Activated naive CD4-positive, alpha-beta T cell treated with anti-CD3 and anti-CD28 coated beads, Interleukin-2, amount 10 ng/mL, durations not matched to agents 7 days and 5 days (primary cell): ENCODE measurements at places on chromosomes 12 and 14.

GRCh38 chr12:79997096-79997791, 62.3 kb upstream of the PPP1R12A start:
- no peak for DNase-seq

DNA sequence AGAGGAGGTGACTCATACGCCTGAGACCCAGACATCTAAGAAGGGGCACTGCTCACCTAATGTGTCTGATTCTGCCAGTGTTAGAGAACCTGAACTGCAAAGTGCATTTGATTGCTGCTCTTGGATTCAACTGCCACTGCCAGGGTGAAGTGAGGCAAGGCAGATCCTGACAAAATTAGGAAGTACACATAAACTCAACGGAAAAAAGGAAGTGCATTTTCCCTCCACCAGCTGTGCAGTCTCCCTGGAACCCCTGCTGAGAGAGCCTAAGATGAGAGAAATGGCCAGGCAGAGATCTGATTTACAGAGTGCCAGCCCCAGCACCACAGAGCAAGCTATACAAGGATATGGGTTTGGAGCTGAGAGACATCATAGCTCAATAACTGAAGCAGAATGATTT, 215.3 kb downstream of the SEC23A start:
- DNase-seq: no peak

- no peak for DNase-seq
Measured at GRCh38 chr14:70648346-70648745, 6.6 kb downstream of the TTC9 start.

GRCh38 chr14:34345718-34346465, 116.1 kb downstream of the SPTSSA start:
- no peak for DNase-seq

DNA sequence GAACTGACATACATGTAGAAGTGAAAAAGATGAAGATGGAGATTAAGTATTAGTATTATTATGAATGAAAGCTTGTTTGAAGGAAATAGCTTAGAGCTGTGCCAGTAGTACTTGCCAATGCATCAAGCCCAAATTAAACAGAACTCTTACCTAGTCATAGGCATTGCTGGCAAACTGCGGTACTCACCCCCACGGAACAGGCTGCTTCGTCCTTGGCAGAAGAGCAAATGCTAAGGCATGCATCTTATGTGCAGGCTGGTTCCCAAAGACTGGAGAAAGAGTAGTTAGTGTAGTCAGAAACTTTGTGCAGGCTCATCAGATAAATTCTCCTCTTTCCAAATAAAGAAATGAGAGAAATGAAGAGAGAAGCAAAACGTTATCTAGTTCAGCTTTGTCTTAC, 134.8 kb downstream of the CCDC59 start:
- no peak for DNase-seq

DNA sequence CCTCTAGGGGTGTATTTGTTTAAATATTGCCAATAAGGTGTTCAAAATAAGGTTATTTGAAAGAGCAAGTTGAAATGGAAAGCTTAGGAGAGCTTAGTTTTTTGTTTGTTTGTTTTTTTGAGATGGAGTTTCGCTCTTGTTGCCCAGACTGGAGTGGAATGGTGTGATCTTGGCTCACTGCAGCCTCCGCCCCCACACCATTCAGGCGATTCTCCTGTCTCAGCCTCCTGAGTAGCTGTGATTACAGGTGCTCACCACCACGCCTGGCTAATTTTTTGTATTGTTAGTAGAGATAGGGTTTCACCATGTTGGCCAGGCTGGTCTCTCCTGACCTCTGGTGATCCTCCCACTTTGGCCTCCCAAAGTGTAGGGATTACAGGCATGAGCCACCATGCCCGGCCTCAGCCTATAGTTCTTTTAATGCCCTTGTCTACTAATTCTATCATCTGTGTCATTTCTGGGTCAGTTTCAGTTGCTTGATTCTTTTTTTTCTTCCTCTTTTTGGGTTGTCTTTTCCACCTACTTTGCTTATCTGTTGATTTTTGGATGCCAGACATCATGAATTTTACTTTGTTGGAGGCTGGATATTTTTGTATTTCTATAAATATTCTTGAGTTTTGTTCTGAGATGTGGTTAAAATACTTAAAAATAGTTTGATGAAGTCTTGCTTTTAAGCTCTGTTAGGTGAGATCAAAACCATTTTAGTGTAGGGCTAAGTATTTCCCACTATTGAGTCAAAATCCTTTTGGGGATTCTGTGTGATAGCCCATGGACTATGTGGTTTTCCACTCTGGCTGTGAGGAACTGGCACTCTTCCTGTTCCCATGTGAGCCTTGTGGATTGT, 18.7 kb downstream of the RCOR1 start:
- DNase-seq: no peak

GRCh38 chr14:77046721-77047120, 18.2 kb upstream of the IRF2BPL start:
- DNase-seq: no peak

DNA sequence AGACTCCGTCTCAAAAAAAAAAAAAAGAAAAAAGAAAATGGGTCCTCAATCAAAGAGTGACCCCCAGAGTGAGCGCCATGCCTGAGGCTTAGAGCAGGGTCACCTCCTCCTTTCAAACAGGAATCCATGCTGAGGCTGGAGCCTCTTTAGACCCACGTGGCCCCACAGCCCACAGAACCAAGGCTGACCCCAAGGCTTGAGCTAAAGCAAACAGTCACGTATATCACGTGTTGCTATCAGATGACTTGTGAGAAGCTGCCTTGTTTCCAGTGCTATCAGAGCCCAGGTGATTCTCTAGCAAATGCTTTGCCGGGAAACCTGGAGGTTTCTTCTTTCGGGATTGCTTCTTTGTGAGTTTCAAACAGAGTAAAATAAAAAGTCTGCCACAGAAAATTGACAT, 31.7 kb upstream of the DYNC1H1 start:
- no peak for DNase-seq

- DNase-seq: no peak
Measured at GRCh38 chr12:67740711-67741110, 92.2 kb downstream of the DYRK2 start.

GRCh38 chr12:124800506-124800905, 63.2 kb downstream of the SCARB1 start:
- DNase-seq: no peak

GRCh38 chr14:56313789-56314188, 195.6 kb downstream of the PELI2 start:
- DNase-seq: no peak

GRCh38 chr12:126762150-126762549, 1504.8 kb upstream of the TMEM132C start:
- no peak for DNase-seq

GRCh38 chr14:22570132-22570949, 18.7 kb downstream of the DAD1 start:
- peak; percentile 91 for DNase-seq

DNA sequence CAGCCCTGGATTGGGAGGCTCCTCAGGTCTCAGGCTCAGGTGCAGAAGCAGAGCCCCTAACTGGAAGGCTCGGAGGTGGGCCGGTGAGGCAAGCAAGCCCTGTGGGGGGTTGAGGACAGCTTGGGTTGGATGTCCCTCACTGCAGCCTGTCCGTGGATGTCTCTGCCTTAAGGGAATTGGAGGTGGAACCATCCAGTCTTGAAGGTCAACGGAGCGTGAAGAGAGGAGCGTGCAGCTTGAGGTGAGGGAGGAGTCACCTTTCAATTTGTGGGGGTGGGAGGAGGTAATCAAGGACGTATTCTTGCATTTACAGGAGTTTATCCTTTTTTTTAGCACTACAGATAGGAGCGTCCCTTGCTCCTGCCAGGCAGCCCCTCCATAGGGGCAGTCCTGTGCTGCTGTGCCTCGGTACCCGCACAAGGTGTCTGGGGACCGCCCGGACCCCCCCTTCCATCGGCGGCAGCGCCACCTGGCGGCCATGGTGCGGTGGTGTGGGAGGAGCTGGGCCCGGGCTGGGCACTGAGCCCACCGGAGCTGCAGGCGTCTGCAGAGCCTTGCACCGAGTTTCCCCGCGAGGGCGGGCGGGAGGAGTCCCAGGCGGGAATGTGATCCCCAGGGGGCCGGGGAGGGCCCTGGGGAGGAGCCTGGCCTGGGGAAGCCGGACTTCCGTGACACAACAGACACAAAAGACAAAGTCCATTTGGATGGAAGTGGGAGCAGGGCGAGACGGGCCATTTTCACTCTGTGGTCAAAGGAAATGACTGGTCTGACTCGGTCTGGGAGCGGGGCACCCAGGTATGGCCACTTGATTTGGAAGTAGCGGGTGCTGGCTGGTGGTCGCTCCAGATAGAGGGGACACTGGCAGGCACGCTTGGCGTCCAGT, 864 bp downstream of the DNAJC22 start:
- peak; percentile 83 for DNase-seq

GRCh38 chr12:123919980-123920360, 52.7 kb downstream of the CCDC92 start:
- DNase-seq: no peak

DNA sequence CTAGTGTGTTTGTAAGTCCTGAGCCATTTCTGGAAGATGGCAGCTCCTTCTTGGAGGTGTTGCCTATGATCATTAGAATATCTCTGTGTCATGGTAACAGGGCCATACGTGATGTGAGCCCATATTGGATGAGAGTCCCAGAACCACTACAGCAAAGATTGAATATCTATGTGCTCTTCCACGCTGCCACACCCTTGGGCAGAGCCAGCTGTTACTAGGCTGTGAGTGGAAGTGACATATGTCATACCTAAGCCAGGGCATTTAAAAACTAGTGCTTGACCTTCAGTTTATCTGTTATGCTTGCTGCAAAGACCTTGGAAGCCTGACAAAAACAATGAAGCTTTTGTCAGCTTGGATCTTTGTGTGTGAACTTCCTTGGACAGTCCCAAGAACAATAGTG, 495.1 kb upstream of the CCDC196 start:
- DNase-seq: no peak
